ENCODE measurements at places on chromosomes 13 and 19.

GRCh38 chr13:19646063-19646462 is 12.6 kb downstream of the MPHOSPH8 start:
- no peaks in the 10 kb centered on the region for H3K4me1 ChIP-seq
- peaks cover 50% of the 10 kb centered on the region for H3K36me3 ChIP-seq
- no peak for DNase-seq
- no peaks in the 10 kb centered on the region for H3K27me3 ChIP-seq

DNA sequence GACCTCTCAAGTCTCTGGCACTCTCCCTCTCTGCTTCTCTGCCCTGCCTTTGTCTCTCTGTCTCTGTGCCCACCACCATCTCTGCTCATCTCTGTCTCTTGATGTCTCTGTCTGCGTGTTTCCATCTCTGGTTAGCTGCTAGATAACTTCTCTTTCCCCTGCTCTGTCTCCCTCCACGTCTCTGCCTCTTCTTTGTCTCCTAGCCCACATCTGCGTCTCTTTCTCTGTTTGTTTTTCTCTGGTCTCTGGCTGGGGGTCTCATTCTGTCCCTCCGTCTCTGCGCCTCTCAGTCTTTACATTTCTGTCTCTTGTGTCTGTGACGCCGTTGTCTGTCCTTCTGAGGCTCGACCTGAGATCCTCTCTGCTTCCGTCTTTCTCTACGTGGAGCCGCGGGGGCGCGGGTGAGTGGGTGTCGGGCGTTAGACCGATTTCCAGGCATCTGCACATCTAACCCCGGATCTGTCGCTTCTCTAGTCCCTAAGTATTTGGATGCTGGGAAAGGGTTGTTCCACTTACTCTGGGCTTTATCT is 386 bp downstream of the GIPR start:
- peaks cover 13% of the 10 kb centered on the region for H3K4me1 ChIP-seq
- peak; percentile 51 for DNase-seq
- H3K27ac ChIP-seq: no peak overlapping the region
- H3K4me3 ChIP-seq: peak overlapping the region; percentile 65

DNA sequence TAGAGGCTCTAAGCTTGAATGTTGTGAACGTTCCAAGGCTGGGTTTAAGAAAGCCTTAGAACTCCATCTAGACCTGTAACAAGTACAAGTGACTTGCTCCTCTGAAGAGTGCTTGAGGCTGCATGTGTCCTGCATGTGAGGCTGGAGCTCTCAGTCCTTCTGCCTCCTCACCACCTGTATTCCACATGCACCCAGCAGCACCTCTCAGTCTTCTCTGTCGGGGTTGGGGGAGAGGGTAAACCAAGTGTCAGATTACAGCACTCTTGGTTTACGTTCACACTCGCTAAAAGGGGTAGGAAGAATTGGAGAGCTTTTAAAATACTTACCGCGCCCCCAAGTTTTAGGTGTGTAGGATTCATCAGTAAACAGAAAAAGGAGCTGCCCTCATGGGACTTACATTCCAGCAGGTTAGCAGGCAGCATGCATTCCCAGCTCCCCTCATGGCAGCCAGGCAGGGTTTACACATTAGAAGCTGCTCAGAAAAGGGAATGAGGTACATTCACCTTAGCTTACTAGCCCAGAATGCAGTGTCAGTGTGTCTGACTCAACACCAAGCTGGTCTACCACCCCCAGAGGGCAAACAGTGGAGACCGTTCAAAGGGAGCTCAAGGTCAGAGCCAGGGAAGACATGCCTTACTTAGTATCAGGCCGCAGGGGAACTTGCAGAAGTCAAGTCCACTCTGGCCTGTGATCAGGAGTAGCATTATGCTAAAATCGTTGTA is 248.1 kb downstream of the PCCA start:
- no peak overlapping the region for H3K27ac ChIP-seq
- H3K36me3 ChIP-seq: no peaks in the 10 kb centered on the region
- no peaks in the 10 kb centered on the region for H3K27me3 ChIP-seq
- no peak overlapping the region for H3K4me3 ChIP-seq
- peaks cover 4% of the 10 kb centered on the region for H3K4me1 ChIP-seq
- DNase-seq: no peak

GRCh38 chr13:46181840-46182490 is at the start of gene LCP1:
Gene LCP1, minus strand, starts transcription at chr13:46182177. Its CDS starts 22,515 bp downstream, at chr13:46159662.
- no peaks in the 10 kb centered on the region for H3K4me1 ChIP-seq
- no peak within 1 kb of the TSS for H3K27ac ChIP-seq
- no peak within 1 kb of the TSS for H3K4me3 ChIP-seq
- no peaks in the 10 kb centered on the region for H3K36me3 ChIP-seq

- no peaks in the 10 kb centered on the region for H3K27me3 ChIP-seq
- peaks cover 15% of the 10 kb centered on the region for H3K36me3 ChIP-seq
- H3K4me3 ChIP-seq: peak overlapping the region; percentile 99
- peak overlapping the region; percentile 96 for H3K27ac ChIP-seq
Measured at GRCh38 chr19:10333758-10334587, 644 bp upstream of the RAVER1 start.

GRCh38 chr13:34914416-34914815 is 27.7 kb upstream of the NBEA start:
- no peak overlapping the region for H3K4me3 ChIP-seq
- no peaks in the 10 kb centered on the region for H3K36me3 ChIP-seq
- no peaks in the 10 kb centered on the region for H3K27me3 ChIP-seq
- no peaks in the 10 kb centered on the region for H3K4me1 ChIP-seq

GRCh38 chr19:10292206-10292788 is 2.5 kb downstream of the ICAM5 start:
- peak; percentile 90 for DNase-seq
- peaks cover 95% of the 10 kb centered on the region for H3K27me3 ChIP-seq
- no peak overlapping the region for H3K27ac ChIP-seq
- H3K4me3 ChIP-seq: peak overlapping the region; percentile 59

DNA sequence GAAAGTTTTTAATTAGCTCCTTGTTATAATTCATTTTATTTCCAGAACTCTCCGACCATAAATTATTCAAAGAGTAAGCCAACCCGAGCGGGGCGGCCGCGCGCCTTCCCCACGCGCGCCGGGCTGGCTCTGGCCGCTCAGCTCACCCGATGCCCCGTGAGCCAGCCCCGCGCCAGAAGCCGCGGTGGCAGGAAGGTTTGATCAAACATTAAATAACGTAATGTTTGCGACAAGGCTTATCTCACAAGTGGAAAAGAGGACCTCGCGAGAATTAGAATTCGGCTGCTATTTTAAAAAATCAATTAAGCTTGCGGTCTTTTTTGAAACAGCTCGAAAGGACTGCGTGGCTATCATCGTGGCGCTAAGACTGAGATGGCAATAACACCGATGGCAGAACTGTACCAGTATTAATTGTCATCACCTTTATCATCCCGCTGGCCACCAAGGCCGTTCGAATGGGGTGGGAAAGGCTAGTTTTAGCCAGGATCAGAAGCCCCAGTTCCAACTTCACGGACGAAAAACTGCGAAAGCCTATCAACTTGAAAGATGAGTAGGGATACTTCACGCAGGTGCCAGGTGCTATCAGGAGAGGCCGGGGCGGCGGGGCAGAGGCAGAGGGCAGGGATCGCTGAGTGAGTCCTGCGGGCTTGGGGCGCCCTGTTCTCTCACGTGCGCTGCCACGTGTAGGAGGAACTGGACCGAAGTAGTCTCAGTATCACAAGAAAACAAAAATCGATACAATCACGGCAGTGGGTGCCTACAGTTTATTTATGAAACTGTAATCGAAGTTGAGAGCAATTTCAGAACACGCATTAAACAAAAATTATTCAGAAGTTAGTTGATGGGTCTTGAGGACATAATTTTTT is 6.4 kb downstream of the POU4F1 start:
- H3K27me3 ChIP-seq: peaks cover 94% of the 10 kb centered on the region
- H3K36me3 ChIP-seq: no peaks in the 10 kb centered on the region
- H3K4me1 ChIP-seq: no peaks in the 10 kb centered on the region
- H3K4me3 ChIP-seq: no peak overlapping the region
- no peak for DNase-seq

- H3K27ac ChIP-seq: no peak overlapping the region
- no peak overlapping the region for H3K4me3 ChIP-seq
- H3K36me3 ChIP-seq: peaks cover 86% of the 10 kb centered on the region
- DNase-seq: no peak
- no peaks in the 10 kb centered on the region for H3K4me1 ChIP-seq
- no peaks in the 10 kb centered on the region for H3K27me3 ChIP-seq
Measured at GRCh38 chr19:58252102-58252685, 23.5 kb downstream of the ZNF544 start.

GRCh38 chr19:5993648-5994358 is 15.9 kb upstream of the RANBP3 start:
- no peaks in the 10 kb centered on the region for H3K4me1 ChIP-seq
- no peaks in the 10 kb centered on the region for H3K36me3 ChIP-seq
- H3K27ac ChIP-seq: no peak overlapping the region
- DNase-seq: peak; percentile 81
- H3K27me3 ChIP-seq: no peaks in the 10 kb centered on the region

DNA sequence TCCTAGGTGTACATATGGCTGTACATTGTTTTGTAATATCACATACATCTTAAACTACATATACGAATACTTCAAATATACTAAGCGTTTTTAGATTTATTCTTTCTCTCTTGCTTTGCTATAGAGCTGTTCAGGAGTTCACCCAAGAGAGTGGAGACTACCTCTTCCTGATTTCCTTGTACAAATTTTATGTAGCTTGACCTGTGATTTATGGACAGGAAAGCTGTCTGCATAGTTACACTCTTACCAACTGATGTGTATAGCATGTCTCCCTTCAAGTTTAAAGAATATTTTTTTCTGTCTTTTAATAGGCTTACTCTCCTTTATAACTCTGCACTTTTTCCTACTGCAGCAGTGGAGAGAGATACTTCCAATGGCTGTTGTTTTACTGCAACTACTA is 428.7 kb downstream of the NDFIP2 start:
- no peaks in the 10 kb centered on the region for H3K27me3 ChIP-seq
- H3K27ac ChIP-seq: no peak overlapping the region
- no peaks in the 10 kb centered on the region for H3K4me1 ChIP-seq
- no peak overlapping the region for H3K4me3 ChIP-seq
- H3K36me3 ChIP-seq: no peaks in the 10 kb centered on the region

DNA sequence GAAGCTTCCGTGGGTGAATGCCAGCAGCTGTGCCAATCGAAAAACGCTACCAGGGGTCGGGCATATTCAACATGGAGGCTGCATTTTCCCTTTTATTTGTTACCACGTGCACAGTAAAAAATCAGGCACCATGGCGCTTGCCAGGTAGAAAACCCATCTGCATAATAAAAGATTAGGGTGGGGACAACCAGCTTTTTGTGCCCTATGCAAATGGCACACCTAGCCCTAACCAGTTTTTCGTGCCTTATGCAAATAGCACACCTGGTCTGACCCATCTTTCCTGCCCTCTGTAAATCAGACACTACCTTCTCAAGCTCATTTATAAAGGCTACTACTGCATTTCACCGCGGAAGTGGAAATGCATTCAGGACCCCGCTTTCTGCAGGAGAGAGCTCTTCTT is 62.1 kb upstream of the FREM2 start:
- no peaks in the 10 kb centered on the region for H3K36me3 ChIP-seq
- DNase-seq: no peak
- H3K4me1 ChIP-seq: no peaks in the 10 kb centered on the region

DNA sequence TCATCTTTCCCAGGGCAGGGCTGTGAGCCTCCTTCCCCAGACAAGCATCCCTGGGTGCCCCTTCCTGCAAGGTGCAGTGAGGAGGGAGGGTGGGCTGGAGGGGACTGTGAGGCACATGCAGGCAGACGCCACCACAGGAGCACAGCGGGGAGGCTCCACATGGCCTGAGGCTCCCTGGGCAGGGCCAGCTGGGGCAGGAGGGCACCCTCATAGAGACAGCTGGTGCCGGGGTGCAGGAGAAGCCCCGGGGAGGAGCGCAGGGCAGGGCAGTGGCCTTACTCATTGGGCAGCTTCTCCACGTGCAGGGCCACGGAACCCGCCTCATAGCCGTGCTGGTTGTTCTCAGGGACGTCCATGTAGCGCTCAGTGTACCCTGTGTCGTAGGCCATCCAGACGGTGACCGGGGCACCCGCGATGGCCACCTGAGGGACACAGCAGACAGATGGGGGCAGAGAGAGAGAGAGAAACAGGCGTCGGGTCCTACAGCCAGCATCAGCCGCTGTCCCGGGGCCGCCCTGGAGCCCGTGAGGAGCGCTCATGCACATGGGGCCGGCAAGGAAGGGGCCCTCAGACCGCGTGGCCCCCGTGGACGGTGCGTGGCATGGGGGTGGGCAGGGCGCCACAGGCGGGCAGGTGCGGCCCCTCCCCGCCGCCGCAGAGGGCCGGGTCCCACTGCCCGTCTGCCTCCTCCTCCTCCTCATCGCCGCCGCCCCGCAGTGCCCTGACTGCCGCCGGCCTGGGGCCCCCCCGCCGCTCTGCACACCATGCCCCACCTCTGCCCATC is 12.5 kb upstream of the MYDGF start:
- no peak overlapping the region for H3K4me3 ChIP-seq
- peak; percentile 53 for DNase-seq
- no peak overlapping the region for H3K27ac ChIP-seq
- peaks cover 66% of the 10 kb centered on the region for H3K36me3 ChIP-seq
- no peaks in the 10 kb centered on the region for H3K27me3 ChIP-seq

DNA sequence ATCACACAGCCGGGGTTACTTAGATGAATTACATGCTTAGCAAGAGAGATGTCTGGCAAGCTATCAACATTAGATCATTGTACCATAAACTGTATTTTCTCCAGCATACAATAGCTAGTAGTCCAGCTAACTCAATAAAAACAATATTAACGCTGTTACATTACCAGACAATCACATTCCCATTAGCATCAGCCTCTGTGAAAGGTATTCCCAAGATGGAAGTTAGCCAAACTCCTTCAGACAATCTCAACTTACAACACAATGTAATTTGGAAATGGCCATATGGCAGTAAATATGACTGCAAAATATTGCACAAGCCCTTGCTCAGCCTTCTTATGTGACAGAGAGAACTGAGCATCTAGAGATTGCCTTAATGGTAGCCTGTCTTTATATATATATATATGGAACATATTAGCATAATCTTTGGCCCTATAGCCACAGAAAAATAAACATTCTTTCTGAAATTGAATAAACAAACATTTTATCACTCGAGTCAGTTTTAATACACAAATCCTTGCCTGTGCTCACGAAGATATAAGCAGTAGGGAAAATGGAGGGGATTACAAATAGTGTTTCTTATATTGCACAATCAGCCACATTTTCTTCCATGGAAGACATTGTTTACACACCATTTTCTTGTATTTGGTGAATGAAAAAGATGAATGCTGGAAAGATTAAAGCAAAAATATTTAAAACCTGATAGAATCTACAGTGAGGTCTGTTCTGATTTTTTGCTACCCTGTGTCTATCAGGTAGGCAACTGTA is 1060.5 kb downstream of the DIAPH3 start:
- H3K4me1 ChIP-seq: no peaks in the 10 kb centered on the region
- no peaks in the 10 kb centered on the region for H3K36me3 ChIP-seq
- no peaks in the 10 kb centered on the region for H3K27me3 ChIP-seq
- no peak for DNase-seq
- no peak overlapping the region for H3K4me3 ChIP-seq

- H3K4me1 ChIP-seq: no peaks in the 10 kb centered on the region
- no peak for DNase-seq
- H3K27me3 ChIP-seq: no peaks in the 10 kb centered on the region
- peaks cover 13% of the 10 kb centered on the region for H3K36me3 ChIP-seq
- no peak overlapping the region for H3K27ac ChIP-seq
Measured at GRCh38 chr19:2353159-2353886, 6.7 kb upstream of the TMPRSS9 start.

GRCh38 chr19:51200071-51200666 is 24.7 kb upstream of the CD33 start:
- H3K27me3 ChIP-seq: peaks cover 4% of the 10 kb centered on the region
- H3K36me3 ChIP-seq: no peaks in the 10 kb centered on the region
- H3K4me3 ChIP-seq: no peak overlapping the region
- H3K27ac ChIP-seq: no peak overlapping the region

Data from osteoblast (primary cell).